ENCODE measurements at places on chromosomes 3 and 15.

DNA sequence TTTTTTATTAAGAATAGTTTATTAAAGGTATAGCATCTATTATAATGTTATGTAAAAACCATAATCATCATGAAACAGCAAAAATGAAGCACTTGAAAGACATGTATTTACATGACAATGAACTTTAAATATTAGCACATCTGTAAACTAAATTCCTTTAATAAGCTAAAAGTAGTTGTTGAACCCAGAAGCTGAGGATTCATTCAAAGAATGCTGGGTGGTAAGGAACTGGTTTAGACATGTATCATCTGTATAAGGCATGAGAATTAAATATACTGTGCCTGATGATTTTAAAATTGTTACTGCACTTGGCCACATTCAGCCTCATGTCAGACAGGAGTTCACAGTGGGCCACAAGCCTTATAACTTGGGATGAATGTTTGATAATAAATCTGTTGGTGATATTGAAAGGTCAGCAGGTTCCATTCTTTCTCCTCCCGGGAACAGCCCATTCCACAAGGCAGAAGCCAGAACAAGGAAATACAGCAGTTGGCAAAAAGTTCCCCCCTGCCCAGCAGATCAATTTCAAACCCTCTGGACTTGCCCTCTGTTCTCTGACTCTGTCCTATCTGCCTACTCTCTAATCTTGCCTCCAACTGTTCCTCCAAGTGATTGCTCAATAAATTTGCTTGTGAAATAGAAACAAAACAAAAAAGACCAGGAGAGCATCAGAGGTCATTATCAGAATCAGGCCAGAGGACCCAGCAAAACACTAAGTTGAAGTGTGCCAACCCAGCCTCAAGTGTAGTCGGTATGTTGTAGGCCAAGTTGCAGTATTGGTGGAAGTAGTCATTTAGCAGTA, 49.8 kb upstream of the TEX264 start:
- no peak for DNase-seq

- no peak for DNase-seq
Measured at GRCh38 chr3:61876797-61877196, 315.4 kb downstream of the PTPRG start.

GRCh38 chr3:126440709-126440995, 35.0 kb downstream of the ZXDC start:
- DNase-seq: no peak

GRCh38 chr15:81784751-81785150, 261.1 kb downstream of the MEX3B start:
- DNase-seq: no peak

- no peak for DNase-seq
Measured at GRCh38 chr15:50945725-50946124, 37.2 kb downstream of the AP4E1 start.

DNA sequence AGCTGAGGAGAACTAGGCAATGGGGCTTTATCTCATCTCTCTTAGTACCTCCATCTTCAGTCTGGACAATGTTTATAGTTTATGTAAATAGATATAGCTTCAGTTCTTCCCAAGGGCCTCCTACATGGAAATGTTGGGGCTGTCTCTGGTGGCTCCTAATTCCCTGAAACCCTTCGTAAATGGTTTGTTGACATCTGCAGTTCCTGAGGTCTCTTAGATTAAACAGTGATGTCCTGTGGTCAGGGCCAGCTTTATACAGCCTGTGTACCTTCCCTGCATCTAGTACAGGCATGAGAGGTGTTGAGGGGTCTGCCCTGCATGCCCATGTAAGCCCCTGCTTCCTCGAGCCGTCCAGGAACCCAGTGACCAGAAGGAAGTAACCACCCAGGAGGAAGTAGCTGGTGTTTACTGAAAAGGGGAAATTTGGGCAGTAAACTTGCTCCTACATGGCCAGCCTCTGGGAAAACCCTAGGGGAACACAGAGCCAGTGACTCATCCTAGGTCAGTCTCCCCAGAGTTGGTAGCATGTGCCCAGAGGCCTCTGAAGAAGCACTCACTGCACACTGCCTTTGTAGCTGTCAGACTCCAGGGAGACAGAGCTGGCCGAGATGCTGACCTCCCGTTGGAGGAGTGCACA, 4.7 kb upstream of the TBC1D2B start:
- DNase-seq: no peak

GRCh38 chr3:14389166-14389606, 13.2 kb upstream of the SLC6A6 start:
- DNase-seq: no peak

DNA sequence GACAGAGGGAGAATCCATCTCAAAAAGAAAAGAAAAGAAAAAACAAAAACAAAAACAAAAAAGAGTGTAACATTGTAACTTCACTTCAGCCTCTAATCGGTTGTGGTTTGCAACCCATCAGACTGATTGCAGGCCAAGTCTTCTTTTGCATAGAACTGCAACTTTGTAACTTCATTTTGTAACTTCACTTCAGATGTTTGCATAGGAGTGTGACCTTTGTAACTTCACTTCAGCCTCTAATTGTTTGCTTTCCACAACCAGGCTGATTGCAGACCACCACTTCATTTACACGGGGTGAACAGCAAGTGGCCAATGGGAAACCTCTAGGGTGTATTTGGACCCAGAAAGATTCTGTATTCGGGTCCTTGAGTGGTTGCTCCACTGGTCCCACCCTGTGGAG, 79.1 kb upstream of the CHMP2B start:
- DNase-seq: no peak

DNA sequence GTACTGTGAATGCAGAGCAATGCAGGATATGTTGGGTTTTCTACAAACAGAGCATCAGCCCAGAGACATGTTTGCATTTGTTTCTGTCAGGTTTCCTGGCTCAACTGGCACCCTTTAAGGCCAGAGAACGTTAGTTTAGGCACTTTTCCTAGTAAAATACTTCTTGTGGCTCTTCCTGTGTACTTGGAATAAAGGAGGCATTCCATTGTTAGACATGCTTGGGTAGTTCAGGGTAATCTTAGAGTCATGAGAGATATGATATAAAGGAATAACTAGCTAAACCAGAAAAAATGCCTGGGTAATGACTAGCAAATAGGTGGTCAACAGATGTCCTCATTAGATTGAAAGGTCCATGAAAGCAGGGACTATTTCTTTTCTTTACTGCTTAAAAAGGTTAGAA, 60.4 kb upstream of the RBM5 start:
- DNase-seq: no peak

DNA sequence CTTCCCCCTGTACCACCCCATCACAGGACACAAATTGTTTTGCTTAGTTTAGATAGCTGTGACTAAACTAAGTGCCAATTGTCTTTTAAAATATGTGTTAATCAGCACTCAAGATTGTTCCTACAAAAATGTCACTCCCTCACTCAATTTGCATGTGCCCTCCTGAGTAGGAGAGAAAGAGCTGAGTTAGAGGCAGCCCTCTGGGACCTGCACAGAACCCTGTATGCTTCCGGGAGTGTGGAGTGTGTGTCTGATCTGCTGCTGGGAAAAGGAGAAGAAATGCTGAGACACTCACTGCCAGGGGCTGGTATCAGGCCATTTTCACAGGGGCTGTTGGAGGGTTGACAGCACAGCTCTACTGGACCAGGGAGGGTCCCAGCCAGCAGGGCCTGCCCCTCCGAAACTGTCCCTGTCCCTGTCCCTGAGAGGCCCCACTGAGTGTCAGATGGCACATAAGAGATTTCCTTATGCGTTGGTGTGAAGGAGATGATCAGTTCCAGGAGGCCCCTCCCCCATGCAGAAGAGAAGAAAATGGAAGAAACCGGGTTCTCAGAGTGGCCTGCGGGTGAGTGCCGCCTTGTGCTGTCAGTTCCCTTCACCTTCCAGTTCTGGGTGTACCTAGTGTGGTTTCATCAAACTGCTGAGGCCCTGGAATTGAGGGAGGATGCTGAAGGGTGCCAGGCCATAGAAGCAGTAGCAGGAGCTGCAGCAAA, 3.9 kb upstream of the B3GNT5 start:
- DNase-seq: no peak

GRCh38 chr3:67278015-67278618, 280.0 kb downstream of the KBTBD8 start:
- DNase-seq: no peak

- no peak for DNase-seq
Measured at GRCh38 chr15:41629463-41629862, 30.7 kb upstream of the MGA start.

GRCh38 chr3:183907911-183908331, 23.2 kb upstream of the PARL start:
- DNase-seq: no peak

DNA sequence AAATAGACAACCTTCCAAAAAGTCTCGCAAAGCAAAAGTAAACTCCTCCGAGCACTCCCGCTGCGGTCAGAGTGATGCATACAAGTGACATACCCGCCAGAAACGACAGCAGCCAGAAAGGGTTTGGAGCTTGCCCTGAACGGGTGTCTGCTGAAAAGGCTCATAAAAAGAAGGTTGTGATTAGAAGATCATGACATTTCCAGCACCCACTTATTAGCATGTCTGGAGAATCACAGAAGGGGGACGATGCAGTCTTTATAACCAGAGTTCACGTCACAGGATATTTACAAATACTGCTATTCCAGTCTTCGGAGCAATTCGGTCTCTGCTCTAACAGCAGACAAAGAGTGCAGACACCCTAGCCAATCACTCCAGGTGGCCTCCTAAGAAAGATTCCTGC, 59.1 kb upstream of the FRMD4B start:
- DNase-seq: no peak

DNA sequence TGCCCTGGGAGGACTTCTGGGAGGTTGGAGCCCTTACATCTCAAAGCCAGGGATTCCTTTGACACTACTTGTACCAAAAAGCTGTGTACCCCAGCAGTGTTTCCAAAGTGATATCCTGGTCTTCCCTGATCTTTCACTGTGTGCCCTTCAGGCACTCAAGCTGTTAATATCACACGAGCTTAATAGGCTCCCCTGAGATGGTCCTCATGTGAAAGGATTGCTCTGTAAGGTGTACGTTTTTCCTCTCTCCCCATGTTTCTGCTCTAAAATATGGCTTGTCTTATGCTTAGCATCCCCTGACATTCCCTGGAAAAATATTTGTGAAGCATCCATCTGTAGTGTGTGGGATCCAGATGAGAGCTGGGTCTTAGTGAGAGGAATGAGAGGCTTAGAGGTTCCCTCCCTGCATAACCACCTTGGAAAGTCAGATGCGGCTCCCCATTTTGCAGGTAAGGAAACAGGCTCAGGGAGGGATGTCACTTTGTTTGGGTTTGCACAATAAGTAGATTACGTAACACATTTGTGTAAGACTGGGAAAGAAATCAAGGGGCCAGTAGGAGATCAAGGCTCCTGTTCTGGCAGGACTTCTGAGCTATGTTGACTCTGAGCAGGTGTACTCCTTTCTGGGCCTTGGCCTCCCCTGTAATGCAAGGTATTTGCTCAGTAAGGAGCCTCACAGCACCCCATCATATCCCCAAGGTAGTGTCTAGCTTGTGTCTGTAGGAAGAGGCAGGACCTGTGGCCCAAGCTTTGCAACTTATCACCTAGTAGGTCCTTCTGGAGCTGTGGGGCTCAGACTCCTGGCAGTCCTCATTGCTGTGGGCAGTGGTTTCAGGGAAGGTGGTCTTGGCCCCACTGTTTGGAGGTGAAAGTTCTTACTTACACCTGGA, 667 bp upstream of the ACOX2 start:
- DNase-seq: no peak

- DNase-seq: no peak
Measured at GRCh38 chr3:133211449-133211848, 173.3 kb downstream of the TMEM108 start.

DNA sequence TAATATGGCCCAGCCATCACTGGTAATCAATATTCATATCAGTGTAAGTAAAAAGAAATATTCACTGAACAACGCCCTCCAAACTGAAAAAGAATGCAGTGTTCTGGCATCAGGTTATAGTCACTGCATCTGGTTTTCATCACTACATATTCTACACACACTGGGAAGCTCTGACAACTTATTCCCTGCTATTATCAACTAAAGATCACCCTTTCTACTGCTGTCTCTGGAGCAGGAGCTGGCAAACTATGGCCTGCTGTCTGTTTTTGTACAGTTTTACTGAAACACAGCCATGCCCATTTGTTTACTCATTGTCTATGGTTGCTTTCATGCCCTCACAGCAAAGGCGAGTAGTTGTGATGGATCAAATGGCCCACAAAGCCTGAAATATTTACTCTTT, 35.3 kb downstream of the TUBGCP4 start:
- DNase-seq: no peak

- no peak for DNase-seq
Measured at GRCh38 chr15:66588971-66589370, 23.2 kb upstream of the LCTL start.

DNA sequence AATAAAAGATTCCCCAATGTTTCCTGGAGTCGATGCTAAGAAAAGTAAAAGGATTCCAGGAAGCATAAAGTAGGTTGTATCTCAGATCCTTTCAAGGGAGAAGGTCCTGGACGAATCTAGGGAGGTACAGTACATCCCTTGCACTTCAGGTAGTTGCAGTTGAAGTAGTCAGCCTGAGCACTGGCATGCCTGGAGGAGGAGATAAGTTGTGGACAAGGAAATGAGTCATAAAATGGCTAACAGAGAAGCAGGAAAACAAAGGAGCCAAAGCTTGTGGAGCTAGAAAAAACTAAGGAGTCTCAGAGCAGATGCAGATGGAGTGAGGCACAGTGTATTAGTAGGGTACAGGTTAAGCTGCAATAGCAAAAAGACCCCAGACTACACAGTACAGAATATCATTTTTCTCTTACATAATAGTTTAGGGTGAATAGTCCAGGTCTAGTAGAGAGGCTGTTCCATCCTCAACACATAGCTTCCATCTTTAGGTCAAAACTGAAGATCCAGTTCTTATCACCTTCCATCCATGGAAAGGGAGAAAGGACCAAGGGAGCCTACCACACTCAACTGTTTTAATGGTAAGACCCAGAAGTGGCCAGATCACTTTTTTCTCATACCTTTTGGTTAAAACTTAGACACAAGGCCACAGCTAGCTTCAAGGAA, 41.3 kb downstream of the COL6A5 start:
- DNase-seq: no peak

DNA sequence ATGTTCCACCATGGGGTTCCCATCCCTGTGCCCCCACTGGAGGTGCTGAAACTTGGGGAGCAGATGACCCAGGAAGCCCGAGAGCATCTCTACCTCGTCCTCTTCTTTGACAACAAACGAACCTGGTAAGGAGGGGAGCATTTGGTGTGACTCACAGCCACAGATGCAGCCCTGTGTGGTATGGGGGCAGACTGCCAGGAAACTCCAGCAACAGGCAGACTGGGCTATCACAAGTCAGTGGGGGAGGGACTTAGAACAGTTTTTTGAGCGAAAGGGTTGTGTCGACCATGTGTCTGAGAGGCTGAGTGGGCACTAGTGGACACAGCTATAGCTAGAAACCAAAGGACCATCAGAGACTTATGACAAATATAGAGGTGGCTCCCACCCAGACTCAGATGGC, 3.4 kb upstream of the OGG1 start:
- DNase-seq: no peak

GRCh38 chr3:72085036-72085435, 300.1 kb upstream of the PROK2 start:
- no peak for DNase-seq

GRCh38 chr3:170608475-170608874, 22.6 kb upstream of the SLC7A14 start:
- DNase-seq: no peak

GRCh38 chr3:165874663-165875489, 37.7 kb upstream of the BCHE start:
- DNase-seq: no peak
